B cell (primary cell): ENCODE measurements at places on chromosomes 12 and 14.
A peak's percentile ranks its signal among the peaks of the same experiment; 100 is the strongest.

DNA sequence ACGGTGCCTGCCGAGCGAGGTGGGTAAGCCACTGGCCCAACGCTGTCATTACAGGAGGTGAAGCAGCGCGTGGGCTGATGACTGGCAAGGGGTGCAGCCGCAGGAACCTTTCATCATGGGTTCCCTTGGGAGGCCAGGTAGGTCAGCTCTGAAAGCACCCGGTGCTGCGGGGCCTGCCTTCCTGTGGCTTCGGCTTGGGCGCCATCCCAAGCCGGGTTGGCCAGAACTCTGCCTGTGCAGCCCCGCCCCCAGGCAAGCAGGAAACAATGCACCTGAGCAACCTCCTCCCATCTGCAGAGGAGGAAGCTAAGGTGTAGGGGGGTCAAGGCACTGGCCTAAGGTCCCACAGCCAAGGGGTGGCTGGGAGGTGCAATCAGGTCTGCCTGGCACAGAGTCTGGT, 20.0 kb upstream of the HHIPL1 start:
- no peak for DNase-seq

DNA sequence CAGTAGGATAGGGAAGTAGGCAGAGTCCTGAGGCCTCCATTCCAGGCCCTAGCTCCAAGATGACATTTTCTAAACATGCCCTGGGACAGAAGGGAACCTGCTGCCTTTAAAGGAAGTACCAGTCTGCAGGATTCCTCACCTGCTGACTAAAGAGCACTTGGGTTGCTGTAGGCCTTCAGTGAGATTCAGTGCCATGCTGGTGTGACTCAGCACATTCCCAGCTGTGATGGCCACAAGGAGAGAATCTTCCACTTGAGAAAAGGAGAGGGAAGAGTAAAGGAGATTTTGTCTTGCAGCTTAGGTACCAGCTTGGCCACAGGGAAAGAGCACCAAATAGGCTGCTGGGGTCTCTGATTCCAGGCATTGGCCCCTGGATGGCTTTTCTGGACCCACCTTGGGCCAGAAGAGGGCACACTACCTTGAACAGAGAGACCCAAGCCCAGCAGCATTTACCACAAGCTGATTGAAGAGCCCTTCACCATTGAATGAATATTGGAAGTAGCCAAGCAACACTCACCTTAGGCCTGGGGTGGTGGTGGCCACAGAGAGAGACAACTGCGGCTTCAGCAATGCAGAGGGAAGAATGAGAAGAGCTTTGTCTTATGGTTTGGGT, 498.3 kb downstream of the KCNH5 start:
- DNase-seq: no peak

DNA sequence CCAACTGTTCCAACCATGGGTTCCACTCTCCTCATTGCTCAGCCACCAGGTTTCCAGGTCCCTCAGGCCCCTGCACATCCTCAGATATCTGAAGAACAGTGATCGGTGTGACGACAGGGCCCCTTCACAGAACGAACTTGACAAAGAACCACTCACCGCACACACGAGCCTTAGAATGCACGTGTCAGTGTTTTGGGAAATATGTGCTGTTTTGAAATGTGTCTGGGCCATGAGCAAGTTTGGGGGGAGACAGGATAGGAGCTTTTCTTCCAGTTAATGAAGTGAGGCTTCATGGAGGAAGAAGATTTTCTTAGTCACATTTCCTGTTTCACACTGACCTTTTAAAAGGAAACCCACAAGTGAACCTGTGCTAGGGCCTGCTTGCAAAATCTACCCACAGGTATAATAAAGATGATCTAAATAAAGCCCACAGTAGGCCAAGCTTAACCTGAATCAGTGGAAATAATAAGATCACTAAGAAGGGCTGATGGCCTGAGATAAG, 58.6 kb downstream of the ZFP36L1 start:
- peak; percentile 30 for DNase-seq

GRCh38 chr14:90368946-90369721, 27.7 kb upstream of the CALM1 start:
- DNase-seq: peak; percentile 27

DNA sequence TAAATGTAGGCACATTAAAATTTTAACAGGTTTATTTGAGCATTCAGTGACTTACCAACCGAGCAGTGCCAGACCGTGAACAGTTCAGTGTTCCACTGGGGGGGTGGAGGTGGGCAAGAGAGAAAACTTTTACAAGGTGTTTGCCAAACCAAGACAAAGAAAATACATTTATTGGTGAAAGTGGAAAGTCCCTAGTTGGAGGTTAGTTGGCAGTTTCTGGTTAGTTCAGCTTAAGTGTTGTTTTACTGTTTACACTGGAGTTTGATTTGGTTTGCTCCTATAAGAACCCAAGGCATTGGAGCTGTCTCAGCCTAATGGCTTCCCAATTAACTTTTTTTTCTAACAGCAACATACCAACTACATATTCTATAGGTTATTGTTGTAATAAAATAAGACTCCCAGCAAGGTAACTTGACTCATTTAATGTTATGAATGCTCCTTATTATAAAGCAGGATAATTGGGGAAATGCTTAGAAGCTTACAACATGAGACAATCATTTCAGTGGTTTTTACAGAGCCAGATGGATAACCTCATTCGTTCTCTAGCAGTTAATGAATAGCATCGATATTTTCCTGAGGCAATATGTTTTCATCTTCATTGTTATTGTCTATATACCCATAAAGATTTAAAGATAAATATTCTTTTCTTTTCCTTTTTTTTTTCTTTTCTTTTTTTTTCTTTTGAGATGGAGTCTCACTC, 115.8 kb downstream of the ETNK1 start:
- no peak for DNase-seq

- peak; percentile 77 for DNase-seq
These were observed 518.7 kb downstream of the TMEM121 start for GRCh38 chr14:106044949-106045596.

DNA sequence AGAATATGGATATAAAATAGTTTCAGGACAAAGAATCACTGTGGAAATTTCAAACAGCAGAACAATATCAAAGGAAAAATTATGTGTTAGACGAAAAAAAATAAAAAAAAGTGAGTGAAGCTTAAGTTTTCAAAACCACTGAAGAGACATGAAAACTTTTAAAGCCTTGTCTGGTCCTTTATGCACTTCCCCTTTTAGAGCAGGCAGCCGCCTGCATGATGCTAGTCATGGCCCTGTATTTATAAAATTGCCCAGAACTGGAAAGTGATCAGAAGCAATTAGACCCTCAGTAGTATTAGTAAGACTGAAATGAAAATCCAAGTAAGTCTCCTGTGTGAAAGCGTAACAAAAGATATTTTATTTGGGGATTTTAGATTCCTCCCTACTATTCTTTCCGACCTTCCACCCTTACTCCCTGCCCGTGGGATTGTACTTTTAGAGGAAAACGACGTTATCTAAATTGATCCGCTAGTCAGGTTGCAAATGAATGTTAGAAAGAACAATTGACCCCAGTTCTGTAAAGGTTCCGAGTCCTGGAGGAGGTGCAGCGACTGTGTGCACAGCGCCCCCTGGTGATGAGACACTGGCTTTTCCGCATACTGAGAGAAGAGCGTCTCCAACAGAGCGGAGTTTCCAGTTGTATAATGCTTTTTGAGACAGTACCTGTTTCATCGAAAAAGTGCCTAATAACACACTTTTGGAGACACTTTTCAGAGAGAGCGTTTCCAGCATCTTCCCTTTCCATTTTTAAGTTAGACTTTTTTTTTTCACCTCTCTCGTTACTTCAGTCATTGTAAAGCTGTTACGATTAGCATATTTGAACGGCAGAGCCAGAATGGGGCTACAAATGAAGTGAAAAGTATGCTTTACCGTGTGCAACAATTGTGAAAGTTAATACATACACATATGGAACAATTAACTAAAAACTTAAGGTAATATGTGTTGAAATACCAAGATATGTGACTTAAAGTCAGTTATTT, 12.4 kb downstream of the MGST1 start:
- DNase-seq: peak; percentile 9

DNA sequence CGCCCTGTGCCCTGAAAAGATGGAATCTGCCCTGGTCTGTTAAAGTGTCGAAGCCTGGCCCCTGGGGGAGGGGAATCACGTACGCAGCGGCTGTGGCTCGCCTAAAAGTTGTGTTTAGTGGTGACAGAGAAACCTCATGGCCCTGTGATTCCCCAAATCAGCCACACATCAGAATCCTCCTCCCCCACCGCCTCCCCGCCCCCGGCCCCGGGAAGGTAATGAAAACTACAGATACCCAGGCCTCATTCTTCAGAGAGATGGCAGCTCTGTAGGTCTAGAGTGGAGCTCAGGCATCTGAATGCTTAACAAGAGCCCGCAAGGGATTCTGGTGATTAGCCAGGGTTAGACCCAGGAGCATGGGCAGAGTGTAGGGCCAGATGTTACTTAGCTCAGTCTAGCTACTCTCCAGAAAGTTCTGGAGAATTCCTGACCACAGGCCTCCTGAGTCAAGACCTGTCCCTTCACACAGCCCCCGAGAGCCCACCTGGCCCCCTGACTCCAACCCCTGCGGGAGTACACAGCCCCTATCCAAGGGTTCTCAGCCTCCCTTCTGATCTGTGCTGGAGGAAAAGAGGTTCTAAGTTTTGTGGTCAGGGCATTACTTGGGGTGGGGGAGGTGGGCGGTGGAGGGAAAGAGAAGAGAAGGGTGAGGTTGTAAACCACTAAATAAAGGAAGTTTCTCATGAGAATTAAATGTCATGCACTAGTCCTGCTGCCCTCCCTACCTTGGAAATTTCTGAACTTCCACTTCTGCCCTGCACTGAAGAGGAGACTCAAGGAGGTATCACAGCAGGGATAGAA, 114.8 kb downstream of the PLXNC1 start:
- peak; percentile 65 for DNase-seq

DNA sequence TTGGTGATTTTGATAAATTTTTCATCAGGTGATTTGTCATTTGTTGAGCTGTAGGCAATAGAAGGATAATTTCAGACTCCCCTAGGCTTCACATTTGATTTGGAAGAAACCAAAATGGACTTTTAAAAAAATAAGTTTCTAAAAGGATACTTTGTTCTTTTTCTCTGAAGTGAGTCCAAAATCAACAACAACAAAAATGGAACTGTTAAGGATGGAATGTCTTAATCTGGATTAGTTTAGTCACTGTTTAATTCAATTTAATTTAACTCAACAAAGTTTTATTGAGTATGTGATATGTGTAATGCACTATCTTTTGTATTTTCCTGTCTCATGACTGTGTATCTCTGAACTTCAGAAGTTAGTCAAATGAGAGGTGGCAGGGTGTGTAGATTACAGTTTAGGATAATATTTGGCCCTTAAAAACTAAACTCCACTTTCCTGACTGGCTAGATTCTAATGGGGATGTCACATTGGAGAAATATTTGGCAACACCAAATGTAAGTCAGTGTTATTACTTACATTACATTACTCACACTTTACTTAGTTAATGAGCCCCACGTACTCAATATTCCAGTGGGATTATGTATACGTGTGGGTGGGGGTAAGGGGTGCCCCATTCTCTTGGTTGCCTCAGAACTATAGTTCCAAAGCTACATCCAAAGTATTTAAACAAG, 209.7 kb downstream of the BCAT1 start:
- no peak for DNase-seq

GRCh38 chr12:121196902-121197301, 13.0 kb upstream of the P2RX4 start:
- DNase-seq: peak; percentile 65

- DNase-seq: no peak
These were observed 98.9 kb upstream of the EGLN3 start for GRCh38 chr14:34049790-34050189.

- DNase-seq: no peak
These were observed 75.9 kb upstream of the ANO2 start for GRCh38 chr12:6020930-6021329.

GRCh38 chr14:106556665-106557289, 1030.4 kb downstream of the TMEM121 start:
- peak; percentile 77 for DNase-seq

- no peak for DNase-seq
These were observed 17.1 kb downstream of the TRMT5 start for GRCh38 chr14:60963761-60964160.
